Natural killer cell (primary cell): ENCODE measurements at places on chromosomes 7 and 10. TPM values are rescaled to one million over a fixed set of nuclear protein-coding genes. Genes with fewer than 3 reads are reported as not detected.

DNA sequence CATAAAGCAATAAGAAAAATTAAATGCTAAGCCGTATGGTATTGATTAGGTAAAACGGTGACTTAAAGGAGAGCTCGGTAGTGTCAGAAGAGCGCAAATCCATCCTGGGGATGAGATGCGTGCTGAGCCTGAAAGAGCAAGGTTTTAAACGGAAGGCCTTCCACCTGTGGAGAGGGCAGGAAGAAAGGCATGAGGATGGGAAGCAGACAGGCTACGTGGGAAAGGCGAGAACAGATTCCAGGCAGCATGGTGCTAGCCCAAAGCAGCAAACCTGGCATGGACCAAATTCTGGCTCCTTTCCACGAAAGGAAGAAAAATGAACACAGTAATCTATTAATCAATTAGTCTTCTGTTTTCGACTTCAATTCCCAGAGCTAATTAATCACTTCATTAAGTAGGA, 103.5 kb downstream of the HIPK2 start:
- DNase-seq = no peak
- no peak overlapping the region for H3K4me3 ChIP-seq
- peaks cover 6% of the 10 kb centered on the region for H3K4me1 ChIP-seq
- no peaks in the 10 kb centered on the region for H3K27me3 ChIP-seq

- no peak for DNase-seq
- no peaks in the 10 kb centered on the region for H3K36me3 ChIP-seq
- H3K27ac ChIP-seq = no peak overlapping the region
Observed at GRCh38 chr7:136256491-136256890, 279.3 kb upstream of the MTPN start.

GRCh38 chr7:142884286-142884640, 1.3 kb downstream of the TRPV6 start:
- H3K27ac ChIP-seq = no peak overlapping the region
- no peaks in the 10 kb centered on the region for H3K36me3 ChIP-seq
- no peaks in the 10 kb centered on the region for H3K27me3 ChIP-seq
- no peak for DNase-seq
- no peak overlapping the region for H3K4me3 ChIP-seq

- H3K27ac ChIP-seq = no peak overlapping the region
- no peaks in the 10 kb centered on the region for H3K4me1 ChIP-seq
- H3K36me3 ChIP-seq = no peaks in the 10 kb centered on the region
- no peak for DNase-seq
- no peaks in the 10 kb centered on the region for H3K27me3 ChIP-seq
Observed at GRCh38 chr7:131219312-131220041, 108.2 kb upstream of the MKLN1 start.

- no peaks in the 10 kb centered on the region for H3K27me3 ChIP-seq
- H3K27ac ChIP-seq = no peak overlapping the region
- no peak overlapping the region for H3K4me3 ChIP-seq
- no peak for DNase-seq
- no peaks in the 10 kb centered on the region for H3K4me1 ChIP-seq
- H3K36me3 ChIP-seq = peaks cover 5% of the 10 kb centered on the region
Observed at GRCh38 chr7:129925416-129926002, 27.3 kb downstream of the UBE2H start.

- H3K27ac ChIP-seq = no peak overlapping the region
- no peak overlapping the region for H3K4me3 ChIP-seq
- no peaks in the 10 kb centered on the region for H3K36me3 ChIP-seq
- DNase-seq = no peak
- no peaks in the 10 kb centered on the region for H3K27me3 ChIP-seq
Observed at GRCh38 chr7:50146692-50147091, 53.6 kb upstream of the ZPBP start.

DNA sequence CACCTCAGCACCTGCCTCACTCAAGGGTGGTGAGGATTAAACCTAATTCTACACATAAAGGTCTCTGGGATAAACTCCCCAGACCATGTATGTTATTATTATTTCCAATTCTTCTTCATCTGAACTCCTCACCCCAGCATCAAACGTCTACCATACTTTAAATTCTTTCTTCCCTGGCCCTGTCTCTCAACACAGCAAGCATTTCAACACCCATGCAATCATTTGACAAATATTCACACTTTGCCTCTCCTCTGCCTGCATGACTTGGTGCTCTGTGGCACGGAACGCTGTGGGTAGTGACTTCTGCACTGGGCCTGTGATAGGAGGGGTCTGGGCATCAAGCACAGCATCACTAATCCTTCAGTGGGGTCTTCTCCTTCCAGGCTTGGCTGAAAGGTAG, 490.8 kb downstream of the TNS3 start:
- H3K27ac ChIP-seq = no peak overlapping the region
- no peak for DNase-seq
- no peak overlapping the region for H3K4me3 ChIP-seq
- H3K27me3 ChIP-seq = no peaks in the 10 kb centered on the region
- no peaks in the 10 kb centered on the region for H3K36me3 ChIP-seq

Gene MMP21
- 0.32 TPM for total RNA-seq

Gene SORBS1
- 5.4 TPM for total RNA-seq

Gene FAM237B
- not detected for total RNA-seq

Gene COL17A1
- total RNA-seq = not detected

Gene PRKCQ
- total RNA-seq = 61.3 TPM
